NCI-H187 (cell line): ENCODE measurements at places on chromosomes 4 and X.

DNA sequence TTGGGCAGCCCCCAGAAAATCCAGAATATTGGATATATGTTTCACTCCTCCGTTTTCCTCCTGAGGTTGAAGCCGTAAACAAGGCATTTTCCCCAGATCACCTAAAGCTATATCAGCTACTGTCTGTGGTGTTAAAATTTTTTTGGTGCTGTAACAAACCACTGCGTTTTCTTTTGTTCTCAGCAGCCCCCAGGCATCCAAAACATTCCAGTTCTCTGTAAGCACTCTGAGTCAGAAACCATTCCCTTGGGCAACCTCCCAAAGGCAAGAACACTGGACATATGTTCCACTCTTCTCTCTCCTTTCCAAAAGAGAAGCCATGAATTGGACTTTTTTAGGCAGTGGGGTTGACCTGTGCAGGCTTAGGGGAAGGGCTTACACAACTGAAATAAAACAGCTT is 310.9 kb downstream of the MID1IP1 start:
- no peak for DNase-seq

DNA sequence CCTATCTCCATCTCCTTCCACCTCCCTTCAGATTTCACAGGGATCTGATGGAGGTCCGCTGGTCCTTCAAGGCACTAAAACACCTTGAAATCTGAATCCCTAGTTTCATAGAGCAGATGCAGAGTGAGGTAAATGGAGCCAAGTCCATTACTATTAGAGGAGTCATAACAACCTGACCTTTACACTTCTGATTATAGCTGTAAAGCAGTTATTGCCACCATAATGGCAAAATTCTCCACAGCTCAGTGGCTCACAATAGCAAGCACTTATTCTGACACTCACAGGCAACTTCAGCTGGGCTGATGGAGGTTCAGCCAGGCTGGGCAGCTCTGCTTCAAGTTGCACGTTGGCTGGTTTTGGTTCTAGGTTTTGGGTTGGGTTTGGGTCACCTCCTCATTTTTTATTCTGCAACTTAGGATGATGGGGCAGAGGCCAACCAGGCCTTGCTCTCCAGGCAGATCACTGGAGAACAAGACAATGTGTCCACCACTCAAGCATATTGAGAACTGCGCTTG is 51.4 kb upstream of the LRAT start:
- DNase-seq = no peak

DNA sequence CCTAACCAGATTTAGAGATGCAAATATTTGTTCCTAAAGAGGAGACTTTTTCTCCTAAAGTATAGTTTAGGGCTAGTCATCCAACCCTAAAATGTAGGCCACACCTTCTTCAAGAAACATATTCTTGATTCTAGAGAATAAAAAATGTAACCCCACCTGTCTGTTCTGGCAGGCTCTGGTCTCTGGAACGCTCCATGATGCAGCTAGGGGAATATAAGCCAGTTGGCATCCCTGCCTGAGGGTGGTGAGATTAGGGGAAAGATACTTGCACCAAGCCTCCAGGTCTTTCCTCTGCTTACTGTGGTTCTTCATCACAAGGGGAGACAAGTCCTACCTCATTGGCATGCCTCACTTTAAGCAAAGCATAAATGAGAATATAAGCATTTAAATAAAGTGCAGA is 21.2 kb upstream of the TBC1D9 start:
- no peak for DNase-seq

DNA sequence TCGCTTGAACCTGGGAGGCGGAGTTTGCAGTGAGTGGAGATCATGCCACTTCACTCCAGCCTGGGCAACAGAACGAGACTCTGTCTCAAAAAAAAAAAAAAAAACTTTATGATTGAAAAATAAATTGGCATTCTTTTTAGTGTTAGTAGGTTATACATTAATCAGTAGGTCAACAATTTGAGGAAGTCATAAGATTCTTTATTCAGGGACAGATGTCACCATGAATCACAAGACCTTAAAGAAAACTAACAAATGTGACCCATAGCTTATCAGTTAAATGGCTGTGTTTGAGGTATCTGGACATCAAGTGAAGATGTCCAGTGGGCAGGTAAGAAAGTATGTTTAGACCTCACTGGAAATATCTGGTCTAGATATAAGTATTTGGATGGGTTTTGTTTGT is 9.3 kb upstream of the PRMT9 start:
- DNase-seq = no peak

GRCh38 chr4:128308986-128309385 is 21.4 kb upstream of the PGRMC2 start:
- no peak for DNase-seq

DNA sequence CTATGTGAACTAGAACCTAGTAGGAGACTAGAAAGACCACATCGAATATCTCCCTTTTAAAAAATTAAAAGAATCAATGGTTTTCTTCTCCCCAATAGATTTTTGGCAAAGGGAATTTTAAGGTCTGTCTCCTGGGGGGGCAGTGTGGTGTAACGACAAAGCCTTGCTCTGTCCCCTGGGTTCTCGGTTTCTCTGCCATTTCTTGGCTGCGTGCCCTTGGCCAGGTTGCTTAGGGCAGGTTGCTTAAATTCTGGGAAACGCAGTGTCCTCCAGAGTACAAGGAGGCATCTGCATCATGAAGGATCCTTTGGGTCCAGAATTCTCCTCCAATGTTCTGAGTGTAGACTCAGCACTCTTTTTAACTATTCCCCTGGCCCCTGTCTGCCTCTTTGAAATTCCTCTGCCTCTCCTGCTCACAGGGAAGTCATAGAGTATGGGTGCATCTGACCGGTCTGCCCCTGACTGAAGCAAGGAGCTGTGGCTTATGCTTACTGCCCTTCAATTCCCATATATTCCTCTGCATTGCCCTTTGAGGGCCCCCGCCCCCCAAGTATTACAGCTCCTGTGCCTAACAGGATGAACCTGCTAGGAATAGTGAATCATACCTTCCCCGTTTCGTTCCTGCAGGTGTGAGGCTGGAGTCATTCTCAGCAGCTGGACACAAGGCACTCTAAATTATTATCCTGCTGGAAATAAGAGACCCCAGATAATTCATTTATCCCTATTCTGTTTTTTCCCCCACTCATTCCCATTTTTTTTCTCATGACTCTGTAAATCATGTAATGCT is 2.2 kb downstream of the KIT start:
- DNase-seq = no peak

GRCh38 chr4:101701551-101701950 is 89.0 kb upstream of the BANK1 start:
- no peak for DNase-seq

DNA sequence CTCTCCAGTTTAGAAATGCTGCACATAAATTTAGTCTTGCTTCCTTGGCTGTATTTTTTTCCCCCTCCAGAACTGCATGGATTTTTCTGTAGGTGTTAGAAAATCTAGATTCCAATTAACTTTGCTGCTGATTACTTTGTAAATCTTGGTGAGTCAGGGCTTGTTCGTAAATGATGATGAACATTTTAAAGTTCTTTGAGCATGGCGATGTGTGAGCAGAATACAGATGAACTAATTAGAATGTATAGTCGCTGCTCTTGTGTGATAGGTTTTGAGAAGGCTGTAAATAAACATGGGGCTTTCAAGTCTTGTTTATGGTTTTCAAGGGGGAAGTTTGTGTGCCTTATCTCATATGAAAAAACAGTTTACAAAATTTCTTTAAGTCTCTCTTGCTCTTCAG is 23.3 kb downstream of the LIMCH1 start:
- DNase-seq = no peak

- no peak for DNase-seq
Observed at GRCh38 chr4:36308150-36308549, 26.7 kb downstream of the DTHD1 start.

DNA sequence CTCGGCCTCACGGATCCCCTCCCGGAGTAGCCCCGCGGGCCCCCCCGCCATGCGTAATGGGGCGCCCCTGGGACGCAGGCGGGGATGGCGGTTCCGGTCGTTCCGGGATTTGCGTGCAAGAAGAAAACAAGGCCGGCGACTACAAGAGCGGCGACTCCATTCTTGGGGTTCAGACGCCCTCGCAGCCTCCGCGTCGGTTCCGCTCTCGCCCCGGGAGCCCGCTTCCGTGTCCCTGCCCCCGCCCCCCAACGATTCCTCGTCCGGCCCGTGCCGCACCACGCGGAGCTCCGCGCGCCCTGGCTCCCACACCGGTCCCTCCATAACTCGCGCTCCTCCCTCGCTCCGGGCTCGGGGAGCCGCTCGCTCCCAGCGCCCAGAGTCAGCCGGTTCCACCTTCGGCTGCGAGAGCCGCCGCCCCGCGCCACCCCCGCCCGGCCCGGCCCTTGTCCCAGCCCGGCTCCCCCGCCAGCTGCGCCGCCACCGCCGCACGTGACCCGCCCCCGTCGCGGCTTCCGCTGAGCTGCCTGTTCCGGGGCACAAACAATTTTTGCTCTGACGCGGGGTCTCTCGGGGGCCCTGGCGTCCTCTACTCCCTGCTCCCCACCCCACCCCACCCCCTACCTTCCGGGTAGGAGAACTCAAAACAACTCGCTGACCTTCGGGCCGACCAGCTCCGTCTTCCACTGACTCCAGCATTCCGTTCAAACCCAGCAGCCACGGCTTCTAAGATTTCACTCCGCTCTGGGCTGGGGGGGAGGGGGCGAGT is 78.8 kb upstream of the BCOR start:
- DNase-seq = no peak

DNA sequence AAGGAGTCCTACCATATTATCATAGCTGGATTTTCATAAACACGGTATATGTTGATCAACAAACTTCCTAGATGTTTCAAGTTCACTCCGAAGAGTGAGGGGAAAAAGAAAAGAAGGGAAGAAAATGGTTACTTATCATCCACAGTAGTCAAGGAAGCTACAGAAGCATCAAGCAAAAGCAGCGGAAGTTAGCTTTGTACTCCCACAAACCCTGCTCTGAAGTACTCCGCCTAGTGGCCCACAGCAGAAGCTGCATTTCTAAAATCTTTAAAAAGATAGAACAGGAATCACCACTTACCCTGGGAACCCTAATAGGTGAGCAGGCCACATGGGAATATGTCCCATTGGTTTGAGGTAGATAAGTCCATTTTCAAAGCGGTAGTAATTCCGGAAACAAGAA is 28.5 kb upstream of the FRG1 start:
- DNase-seq = no peak

- no peak for DNase-seq
Observed at GRCh38 chrX:101693476-101693875, 33.8 kb upstream of the ARMCX2 start.

DNA sequence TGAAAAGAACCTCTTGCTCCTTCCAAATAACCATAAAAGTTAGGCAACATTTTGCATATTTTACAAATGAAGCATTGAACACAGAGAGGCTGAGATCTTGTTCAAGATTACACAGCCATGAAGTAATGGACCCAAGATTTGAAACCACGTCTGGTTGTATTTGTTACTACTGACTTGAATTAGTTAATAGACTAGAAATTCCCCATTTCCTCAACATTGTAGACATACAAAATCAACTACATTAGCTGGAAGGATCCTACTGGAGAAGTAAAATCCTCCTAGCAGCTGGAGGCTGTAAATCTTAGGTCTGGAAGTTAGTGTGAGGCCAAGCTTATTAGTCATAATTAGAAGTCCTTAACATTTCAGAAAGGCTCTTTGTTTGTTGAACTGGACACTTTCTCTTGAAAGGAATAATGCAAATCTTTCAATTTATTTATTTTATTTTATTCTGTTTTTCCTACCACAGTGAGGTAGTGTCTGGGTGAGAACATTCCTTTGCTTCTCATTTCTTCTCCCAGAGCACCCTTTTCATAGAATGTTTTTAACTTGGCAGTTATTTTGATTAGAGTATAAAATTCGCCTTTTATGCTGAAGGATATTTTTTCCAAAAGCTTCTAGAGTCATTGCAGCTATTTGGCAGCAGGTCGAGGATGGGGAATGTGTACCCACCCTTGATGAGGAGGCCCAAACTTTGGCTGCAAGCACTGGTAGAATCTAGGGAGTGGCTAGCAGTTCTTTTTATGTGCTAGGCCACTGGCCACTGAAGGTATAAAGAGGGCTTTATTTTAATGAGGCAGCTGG is 62.0 kb upstream of the CLNK start:
- no peak for DNase-seq

GRCh38 chr4:89270792-89271191 is 36.8 kb downstream of the GPRIN3 start:
- DNase-seq = no peak

- no peak for DNase-seq
Observed at GRCh38 chr4:74583757-74584156, 138.8 kb downstream of the AREG start.
